ENCODE measurements at places on chromosomes 3 and 15.
A peak's percentile ranks its signal among the peaks of the same experiment; 100 is the strongest.

DNA sequence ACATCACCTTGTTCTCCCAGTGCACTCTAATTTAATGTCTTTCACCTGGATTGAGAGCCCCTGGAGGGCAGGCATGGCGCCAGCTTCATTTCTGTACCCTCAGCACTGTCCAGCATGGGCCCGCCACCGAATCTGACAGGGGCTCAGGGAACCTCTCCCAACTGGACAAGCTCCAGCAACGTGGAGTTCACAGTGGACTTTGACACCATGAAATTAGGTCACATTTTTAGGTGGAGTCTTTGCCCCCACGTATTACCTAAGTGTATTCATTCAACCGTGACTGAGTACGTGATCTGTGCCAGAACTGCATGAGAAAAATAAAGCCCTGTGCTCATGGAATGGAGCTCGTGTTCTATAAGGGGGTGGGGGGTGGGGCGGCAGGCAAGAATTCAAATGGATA is 94.1 kb upstream of the ATP2B2 start:
- no peak for ATAC-seq

- ATAC-seq = no peak
These were observed 663.6 kb downstream of the NLGN1 start for GRCh38 chr3:174061162-174061561.

DNA sequence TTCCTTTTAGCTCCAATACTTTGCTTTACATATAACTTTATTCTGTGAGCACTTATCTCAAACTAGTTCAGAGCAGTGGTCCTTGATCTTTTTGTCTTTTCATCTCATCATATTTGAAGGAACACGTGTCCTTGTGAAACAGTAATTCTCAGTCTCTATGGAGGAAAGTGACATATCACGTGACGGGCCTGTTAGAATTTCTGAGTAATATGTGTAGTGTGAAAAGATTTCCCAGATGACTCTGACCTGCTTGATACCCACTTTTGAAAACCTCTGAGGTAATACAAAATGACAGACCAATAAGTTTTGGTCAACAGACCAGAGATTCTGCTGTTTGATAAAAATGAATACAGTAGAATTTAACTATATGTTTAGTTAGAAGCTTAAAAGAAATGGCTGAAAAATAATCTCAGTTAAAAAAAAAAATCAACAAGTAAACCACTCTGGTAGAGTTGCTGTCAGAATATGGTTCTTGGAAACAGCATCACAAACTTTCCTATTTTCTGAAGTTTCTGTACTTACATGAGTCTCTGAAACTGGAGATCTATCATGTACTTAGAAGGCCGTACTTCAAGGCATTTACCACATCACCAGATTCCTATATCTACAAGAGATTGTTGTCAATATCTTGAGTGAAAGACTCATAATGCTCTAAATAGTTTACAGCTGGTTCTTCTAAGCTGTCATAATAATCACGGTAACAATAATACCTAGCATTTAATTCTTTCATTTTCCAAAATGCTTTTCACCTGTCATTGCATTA is 590.2 kb upstream of the TBL1XR1 start:
- no peak for ATAC-seq

GRCh38 chr3:167350245-167350862 is 29.7 kb downstream of the ZBBX start:
- no peak for ATAC-seq

GRCh38 chr3:168040607-168041208 is 55.0 kb downstream of the GOLIM4 start:
- ATAC-seq = peak; percentile 87

DNA sequence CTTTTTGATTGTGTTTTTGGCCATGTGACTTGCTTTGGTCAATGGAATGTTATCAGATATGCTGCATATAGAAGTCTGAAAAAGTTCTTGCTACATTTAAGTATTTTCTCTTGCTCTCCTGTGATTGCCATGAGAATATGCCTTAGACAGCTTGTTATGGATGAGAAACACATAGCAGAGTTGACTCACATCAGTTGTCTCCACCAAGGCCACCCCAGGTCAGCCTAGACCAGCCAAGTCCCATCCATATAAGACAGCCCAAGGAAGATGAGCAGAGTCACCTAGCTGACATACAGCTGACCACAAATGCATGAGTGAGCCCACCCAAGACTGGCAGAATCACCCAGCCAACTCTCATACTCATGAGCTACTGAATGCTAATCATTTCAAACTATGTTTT is 153.0 kb downstream of the THRB start:
- ATAC-seq = no peak

DNA sequence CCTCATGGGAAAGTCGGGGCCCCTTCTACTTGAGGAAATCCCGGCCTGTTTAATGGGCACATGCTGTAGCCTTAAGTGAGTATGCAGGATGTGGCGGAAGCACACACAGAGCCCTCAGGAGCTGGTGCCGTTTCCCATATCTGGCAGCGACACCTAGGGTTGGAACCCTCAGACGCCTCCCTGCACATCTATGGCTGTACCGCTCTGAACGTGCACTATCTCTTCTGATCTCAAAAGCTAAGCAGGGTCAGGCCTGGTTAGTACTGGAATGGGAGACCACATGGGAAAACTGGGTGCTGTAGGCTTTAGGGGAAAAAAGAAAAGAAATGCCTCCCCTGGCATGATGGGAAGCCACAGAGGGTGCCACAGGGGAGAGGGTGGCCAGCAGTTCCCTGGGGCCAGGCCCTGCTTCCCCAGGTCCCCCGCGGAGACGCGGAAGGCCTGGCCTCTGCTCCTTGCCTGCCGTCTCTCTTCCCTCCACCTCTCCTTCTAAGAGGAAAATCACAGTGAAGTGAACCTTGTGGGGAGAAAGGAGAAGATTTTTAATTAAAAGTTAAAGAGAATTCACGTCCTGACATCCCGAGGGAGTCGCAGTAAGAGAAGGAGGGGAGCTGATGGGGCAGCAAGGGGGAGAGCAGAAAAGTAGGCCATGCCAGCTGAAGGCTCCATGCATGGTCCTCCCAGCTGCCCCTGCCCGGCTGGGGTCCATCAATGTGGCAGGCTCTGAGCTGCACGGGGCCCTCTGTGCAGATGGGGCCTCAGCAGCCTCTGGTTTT is 60.5 kb upstream of the TMEM115 start:
- no peak for ATAC-seq

- ATAC-seq = peak; percentile 35
These were observed 58.5 kb downstream of the RPL22L1 start for GRCh38 chr3:170811515-170811914.

GRCh38 chr3:115095236-115095635 is 51.9 kb downstream of the ZBTB20 start:
- ATAC-seq = no peak

DNA sequence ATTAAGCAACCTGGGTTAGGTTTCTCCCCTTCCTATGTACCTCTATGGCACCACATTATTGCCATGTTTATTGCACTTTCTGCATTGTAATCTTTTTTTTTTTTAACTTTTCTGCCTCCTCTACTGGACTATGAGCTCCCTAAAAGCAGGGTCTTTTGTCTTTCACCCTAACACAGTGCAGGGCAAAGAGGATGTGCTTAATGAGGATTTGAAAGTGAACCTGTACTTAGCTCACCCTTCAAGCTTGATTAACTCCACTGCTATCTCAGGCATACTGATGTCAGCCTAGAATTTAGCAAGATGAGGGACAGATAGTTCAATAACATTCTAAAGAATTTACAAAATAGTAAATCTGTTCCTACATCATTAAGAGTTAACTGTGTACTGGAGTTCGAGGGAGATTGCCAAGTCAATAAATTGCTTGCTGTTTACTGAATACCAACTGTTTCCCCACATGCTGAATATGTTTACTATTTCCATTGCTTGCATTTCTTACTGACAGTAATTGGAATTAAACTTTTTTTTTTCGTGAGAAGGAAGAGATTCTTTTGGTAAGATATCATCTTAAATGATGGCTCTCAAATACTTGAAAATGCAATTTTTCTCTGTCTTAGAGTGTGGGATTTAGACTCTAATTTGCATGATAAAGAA is 15.7 kb upstream of the PPARG start:
- no peak for ATAC-seq

- peak; percentile 90 for ATAC-seq
These were observed 452.8 kb upstream of the THBS1 start for GRCh38 chr15:39127925-39128617.

- peak; percentile 63 for ATAC-seq
These were observed 203.8 kb upstream of the HES1 start for GRCh38 chr3:193932136-193932535.

DNA sequence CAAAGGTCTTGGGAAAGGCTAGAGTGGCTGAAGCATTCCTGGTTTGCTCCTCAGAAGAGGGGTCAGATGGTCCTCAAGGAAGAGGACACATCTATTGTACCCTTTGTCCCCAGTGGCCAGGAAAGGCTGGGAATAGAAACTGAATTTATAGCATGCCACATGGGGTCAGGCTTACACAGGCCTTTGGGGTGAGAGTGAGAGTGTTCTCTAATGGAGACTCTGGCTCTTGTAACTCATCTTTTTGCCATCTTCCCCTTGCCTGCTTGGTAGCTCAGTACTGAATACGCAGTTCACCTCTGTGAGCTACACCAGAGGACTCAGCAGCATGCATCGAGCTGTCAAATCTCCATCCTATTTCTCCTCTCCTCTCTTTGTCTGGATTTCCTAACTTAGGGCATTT is 87.5 kb downstream of the ATP2B2 start:
- ATAC-seq = peak; percentile 72

GRCh38 chr15:47445723-47446392 is 271.4 kb upstream of the SEMA6D start:
- peak; percentile 11 for ATAC-seq

GRCh38 chr3:123503203-123503602 is 54.3 kb upstream of the ADCY5 start:
- ATAC-seq = no peak

GRCh38 chr15:39657668-39658067 is 76.8 kb downstream of the THBS1 start:
- ATAC-seq = no peak

DNA sequence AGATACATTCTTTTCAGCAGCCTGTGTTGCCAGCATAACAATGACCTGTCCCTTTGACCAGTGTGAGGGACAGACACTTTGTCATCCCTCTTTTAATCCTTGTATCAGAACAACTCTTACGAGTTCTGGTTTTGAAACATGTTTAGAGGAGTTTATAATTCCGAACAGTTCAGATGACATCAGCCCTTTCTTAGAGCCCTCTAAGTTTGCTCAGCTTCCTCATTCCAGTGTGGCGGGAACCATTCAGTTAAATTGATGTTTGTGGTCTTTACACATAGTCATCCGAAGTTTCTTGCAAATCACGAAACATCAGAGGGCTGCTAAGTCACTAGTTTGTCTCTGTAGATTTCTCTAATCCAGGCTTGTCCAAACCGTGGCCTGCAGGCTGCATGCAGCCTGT is 102.5 kb downstream of the AKAP13 start:
- peak; percentile 71 for ATAC-seq

GRCh38 chr3:127366383-127366782 is 78.5 kb upstream of the PRR20G start:
- no peak for ATAC-seq

DNA sequence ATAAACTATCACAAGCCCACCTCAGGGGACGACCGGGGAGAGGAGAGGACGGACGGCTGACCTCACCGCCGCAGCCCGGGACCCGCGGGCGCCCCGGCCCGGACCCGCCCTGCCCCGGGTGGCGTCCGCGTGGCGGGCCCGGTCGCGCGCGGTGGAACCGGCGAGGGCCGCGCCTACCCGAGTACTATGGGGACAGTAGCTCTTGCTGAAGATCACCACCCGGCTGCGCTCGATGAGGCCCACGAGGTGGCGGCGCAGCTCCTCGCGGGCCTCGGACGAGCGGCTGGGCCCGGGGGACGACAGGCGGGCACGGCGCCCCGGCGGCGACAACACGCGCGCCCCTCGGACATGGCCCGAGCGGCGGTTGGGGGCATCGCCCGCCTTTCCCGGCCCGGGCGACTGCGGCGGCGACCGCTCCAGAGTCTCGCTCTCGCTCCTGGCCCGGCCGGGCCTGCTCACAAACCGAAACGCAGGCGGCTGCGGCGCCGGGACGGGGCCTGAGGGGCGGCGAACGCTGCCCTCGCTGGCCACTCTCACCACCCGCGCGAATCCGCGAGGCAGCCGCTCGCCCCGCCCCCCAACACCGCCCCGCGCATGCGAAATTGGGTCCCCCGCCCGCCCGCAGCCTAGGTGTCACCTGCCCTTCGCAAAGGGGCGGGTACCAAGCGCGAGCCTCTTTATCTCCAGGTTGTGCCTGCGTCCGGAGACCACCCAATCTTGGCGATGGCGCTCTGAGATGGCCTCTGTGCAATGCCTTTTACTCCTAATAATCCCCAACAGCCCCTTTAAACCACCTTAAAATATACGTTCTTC is at the start of gene TXNRD3:
Gene TXNRD3, minus strand, starts transcription at position 554 of the 813 bp plus-strand sequence.
- ATAC-seq = peak; percentile 92

- ATAC-seq = no peak
These were observed 69.5 kb downstream of the TIPARP start for GRCh38 chr3:156743859-156744258.

DNA sequence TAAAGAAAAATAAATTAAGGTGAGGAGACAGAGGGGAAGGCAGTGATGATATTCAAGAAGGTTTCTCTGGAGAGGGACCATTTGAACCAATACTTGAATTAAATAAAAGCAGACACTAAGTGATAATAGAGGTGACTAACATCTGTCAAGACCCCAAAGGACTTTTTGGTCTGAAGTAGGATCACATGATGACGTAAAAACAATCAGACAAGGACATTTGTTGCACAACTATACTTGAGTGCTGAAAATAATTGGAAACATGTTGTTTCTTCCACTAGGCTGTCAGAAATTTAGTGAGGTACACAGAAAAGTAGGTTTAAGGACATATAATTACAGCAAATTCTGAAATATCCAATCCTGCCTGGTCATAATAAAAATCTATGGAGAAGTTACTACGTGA is 179.5 kb downstream of the WNT5A start:
- ATAC-seq = no peak

DNA sequence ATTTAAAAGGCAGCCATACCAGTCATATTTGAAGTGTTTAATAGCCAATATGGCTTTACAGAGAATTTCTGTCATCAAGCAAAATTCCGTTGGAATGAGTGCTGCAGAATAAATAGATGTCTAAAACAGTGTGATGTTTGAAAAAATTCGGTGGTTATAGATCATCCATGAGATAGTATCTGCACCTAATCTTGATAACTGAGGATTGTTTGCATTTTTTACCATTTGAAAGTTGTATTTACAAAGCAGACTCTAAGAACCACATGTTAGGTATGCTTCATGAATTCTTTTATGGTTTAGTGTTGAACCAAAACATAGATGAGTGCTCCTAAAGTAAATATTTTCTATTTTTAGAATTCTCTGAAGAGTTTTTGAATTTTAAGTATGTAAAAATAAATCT is 476.1 kb downstream of the NAALADL2 start:
- ATAC-seq = no peak

GRCh38 chr3:159250961-159251360 is 449.1 kb downstream of the MFSD1 start:
- ATAC-seq = no peak

- no peak for ATAC-seq
These were observed 18.1 kb upstream of the OR5AC2 start for GRCh38 chr3:98068824-98069223.
